Panc1 (cell line): ENCODE measurements at places on chromosomes 16 and 17.

- DNase-seq: no peak
Observed at GRCh38 chr17:33328129-33328528, 35.0 kb upstream of the ASIC2 start.

- DNase-seq: no peak
Observed at GRCh38 chr17:14672830-14673229, 371.9 kb downstream of the HS3ST3B1 start.

DNA sequence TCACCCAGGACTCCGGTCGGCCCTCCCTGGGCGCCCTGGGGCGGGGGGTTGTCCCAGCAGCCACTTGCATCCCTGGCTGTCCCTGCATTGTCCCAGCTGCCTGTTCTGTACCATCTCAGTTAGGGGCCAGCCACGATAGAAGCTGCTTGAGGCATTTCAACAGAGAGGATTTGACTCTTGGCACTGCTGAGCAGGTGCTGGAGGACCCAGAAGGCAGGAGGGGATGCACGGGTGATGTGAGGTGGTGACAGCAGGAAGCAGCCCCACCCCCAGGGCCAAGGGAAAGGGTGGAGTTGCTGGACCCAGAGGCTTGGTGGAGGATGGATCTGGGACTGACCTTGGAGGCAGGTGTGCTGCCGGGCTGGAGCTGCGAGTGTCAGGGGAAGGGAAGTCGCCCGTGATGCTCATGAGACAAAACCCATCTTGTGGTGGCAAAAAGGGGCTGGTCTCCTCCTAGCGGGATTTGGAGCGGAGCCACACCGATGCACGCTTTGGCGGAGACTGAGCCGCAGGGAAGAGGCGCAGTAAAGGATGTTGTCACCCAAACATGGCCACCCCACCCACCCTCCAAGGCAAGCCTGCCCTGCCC lies 188.0 kb upstream of the GSE1 start:
- no peak for DNase-seq

DNA sequence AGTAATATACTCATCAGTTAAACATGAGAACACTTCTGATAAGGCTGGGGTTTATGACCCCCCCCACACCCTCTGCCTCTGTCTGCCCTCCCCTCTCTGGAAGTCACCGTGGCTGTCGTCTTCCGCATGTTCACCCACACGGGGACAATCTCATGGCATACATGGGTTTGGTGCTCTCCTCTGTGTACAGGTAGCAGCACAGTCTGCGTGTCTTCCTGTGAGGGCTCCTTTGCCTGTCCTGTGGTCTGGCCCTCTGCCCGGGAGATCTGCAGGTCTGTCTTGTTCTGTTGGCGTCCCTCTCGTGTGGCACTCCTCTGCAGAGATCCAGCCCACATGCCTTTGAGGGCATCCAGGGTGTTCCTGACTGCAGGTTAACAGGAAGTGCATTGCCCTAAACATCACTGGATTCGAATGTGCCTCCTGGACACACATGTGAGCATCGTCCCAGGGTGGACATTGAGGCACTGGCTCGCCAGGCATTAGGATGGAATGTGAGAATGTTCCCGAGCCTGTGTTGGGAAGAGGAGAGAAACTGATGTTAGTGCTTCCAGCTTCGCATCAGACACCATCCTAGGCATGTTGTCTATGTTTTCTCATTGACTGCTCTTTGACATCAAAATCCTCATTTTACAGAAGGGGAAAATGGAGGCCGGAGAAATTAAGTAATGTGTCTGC lies 54.5 kb downstream of the NKD1 start:
- no peak for DNase-seq

DNA sequence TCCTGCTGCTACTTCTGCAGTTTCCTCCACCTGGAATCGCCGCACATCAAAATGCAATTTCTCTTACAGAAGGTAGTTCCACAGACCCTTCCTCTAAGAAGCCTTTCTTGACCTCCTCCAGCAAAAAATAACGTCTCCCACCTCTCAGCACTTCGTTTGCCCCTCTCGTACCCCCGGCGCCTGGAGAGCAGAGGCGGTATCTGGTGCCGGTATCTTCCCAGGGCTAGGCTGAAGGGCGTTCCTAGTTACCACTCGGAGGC lies 482 bp downstream of the DCTPP1 start:
- DNase-seq: no peak

GRCh38 chr16:26963109-26963508 lies 103.6 kb upstream of the C16orf82 start:
- no peak for DNase-seq

DNA sequence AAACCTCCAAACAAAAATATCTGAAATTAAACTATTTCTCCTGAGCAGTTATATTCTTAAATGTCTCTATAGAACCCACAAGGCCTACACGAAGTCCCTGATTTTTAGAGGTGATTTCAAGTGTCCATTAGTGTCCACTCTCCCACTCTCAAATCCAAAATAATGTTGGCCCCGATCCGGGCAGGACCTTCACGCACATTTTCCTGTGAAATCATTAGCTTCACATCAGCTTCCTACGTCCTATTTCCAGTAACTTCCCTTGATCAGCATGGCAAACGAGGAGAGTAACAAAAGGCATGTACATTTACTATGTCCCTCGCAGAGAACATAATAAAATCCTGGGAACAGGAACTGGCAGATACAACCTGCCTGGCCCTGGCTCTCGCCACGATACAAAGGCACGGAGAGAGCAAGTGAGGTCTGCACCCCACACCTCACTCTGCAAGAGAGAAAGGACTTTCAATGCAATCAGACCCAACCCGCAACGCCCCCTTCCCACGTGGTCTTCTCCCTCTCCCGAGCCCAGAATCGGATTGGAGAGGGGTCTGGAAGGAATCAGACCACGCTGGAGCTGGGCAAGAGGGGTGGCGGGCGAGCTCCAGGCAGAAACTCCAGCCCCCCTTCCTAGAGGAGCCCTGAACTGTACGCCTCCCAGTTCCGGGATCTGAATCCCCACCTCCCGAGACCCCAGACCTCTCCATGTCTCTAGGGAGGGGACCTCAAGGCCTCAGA lies 17.5 kb upstream of the C17orf78 start:
- no peak for DNase-seq

- DNase-seq: no peak
Observed at GRCh38 chr16:11585460-11586377, 1.0 kb downstream of the LITAF start.

GRCh38 chr16:72189865-72190371 lies 18.0 kb upstream of the PMFBP1 start:
- DNase-seq: no peak

DNA sequence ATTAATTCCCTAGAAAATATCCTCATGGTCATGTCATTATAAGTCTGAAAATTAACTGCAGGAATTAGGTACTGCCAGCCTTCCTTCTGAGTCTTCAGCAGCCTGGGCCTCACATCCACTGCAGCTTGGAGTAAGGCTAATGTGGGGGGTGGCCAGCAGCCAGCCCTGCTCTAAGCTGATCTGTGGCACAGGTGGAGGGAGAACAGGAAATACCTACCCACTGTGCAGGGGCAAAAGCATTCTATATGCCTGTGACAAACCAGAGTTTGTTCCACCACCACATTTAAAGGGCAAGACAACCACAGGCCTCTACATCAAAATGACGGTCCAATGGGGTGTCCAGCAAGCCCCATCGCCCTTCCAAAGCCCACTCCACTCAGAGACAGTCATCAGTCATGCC lies 9.4 kb downstream of the NPRL3 start:
- no peak for DNase-seq

GRCh38 chr16:69036399-69037091 lies 68.9 kb upstream of the HAS3 start:
- no peak for DNase-seq

DNA sequence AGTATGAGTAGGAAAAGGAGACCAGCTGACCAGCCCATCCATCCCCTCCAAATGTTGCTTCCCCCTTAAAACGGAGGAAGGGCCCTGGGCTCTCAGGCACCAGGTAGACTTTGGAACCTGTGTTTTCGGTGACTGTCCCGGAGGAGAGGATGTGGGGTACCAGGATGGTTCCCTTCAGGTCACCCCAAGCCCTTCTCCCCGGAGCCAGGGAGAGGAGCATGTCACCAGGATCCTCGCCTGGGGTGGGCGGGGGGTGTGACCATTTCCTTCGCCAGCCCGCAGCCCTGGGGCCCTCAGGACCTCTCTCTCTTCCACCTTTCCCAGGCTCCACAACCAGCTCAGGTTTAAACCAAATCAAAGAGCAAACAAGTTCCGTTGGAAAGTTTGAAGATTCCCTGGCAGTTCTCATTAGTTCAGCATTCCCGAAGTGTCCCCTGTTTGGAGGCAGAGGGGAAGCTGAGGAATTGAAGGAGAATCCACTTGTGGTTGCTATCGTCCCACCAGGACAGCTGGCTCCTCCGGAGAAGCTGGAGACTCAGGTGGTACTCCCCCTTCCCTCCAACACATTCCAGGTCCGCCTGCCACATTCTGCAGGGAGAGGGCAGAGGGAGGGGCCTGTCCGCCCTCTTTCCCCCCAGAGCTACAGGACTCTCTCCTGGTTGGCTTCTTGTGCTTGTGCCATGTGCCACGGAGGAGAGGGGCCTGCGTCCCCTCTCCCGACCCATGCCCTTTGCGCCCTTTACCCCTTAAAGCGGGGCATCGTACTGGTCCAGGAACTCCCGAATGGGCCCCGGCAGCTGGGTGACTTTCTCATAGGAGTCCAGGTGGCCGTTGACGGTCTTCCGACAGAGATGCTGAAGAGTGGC lies 2.0 kb downstream of the SOCS3 start:
- no peak for DNase-seq

DNA sequence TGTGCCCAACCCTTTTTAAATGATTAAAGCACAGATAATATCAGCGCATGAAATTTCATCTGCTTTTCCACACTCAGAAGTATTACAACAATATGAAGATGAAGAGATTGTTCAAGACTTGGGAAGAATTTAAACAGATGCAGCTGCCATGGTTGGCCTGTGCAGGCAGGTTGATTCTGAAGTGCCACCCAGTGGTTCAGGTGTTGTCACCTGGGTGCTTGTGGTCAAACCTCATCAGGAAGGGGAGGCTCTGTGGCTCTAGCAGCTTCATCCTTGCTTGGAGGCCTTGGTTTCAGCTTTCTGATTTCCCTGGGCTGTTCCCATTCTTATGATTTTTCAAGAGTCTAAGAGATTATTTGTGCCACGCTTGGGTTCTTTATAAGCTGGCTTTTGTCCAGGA lies 22.2 kb upstream of the CLEC18C start:
- DNase-seq: no peak

GRCh38 chr17:6623941-6624340 lies 16.6 kb downstream of the KIAA0753 start:
- no peak for DNase-seq

- no peak for DNase-seq
Observed at GRCh38 chr16:50371936-50372595, 3.3 kb upstream of the BRD7 start.

- DNase-seq: no peak
Observed at GRCh38 chr16:53123747-53124146, 69.0 kb downstream of the CHD9 start.

- no peak for DNase-seq
Observed at GRCh38 chr16:77223184-77223583, 24.0 kb downstream of the SYCE1L start.

- DNase-seq: no peak
Observed at GRCh38 chr16:24995469-24995868, 19.7 kb downstream of the ARHGAP17 start.

GRCh38 chr16:30697264-30698138 lies 1.5 kb upstream of the SRCAP start:
- peak; percentile 8 for DNase-seq

DNA sequence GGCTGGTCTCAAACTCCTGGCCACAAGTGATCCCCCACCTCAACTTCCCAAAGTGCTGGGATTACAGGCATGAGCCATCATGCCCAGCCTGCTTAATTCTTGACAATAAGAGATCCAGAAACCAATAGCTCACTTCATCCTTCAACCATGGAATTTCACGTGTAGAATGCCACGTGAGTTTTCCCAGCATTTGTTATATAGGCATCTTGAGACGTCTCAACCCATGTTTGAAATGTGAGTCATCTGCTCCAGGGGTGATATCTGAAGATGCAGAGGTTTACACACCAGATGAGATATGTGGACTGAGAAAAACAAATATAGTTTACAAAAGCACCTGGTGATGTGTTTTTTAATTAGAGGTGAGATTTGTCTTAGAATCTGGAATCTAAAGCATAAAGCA lies 7.1 kb downstream of the TEKT3 start:
- no peak for DNase-seq

DNA sequence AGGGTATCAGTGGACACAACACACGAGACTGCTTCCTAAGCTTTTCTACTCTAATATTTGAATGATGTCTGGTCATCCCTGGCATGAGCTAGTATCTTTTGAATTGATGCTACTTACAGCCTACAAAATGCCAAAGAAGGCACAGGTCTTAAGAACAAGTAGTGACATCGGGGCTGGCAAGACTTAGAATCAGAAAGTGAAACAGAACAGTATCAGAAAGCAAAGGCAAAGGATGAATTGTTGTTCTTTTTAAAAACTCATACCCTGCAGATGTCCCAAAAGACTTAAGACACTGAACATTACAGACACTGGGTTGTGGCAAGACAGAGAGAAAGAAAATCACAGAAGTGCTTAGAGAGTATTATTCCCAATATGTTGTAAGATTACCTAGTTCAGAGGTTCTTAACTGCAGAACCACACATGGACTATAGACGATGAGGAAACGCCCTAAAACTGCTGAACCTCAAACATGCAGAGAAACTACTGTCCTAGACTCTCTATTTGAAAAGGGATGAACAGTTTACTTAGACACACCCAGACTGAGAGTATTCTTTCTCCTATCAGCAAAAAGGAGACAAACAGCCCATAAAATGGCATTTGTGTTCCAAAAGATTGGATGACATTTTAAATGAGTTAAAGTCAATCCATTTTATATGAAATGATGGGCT lies 12.5 kb downstream of the ZNF19 start:
- no peak for DNase-seq

- no peak for DNase-seq
Observed at GRCh38 chr17:77848257-77848656, 110.2 kb upstream of the TNRC6C start.

- DNase-seq: no peak
Observed at GRCh38 chr17:77604301-77604972, 354.1 kb upstream of the TNRC6C start.

GRCh38 chr17:2262135-2262587 lies 41.4 kb downstream of the SMG6 start:
- no peak for DNase-seq
